ENCODE measurements at places on chromosomes 11 and 22.

GRCh38 chr11:69374110-69374945 lies 80.4 kb downstream of the MYEOV start:
- DNase-seq: peak; percentile 80

DNA sequence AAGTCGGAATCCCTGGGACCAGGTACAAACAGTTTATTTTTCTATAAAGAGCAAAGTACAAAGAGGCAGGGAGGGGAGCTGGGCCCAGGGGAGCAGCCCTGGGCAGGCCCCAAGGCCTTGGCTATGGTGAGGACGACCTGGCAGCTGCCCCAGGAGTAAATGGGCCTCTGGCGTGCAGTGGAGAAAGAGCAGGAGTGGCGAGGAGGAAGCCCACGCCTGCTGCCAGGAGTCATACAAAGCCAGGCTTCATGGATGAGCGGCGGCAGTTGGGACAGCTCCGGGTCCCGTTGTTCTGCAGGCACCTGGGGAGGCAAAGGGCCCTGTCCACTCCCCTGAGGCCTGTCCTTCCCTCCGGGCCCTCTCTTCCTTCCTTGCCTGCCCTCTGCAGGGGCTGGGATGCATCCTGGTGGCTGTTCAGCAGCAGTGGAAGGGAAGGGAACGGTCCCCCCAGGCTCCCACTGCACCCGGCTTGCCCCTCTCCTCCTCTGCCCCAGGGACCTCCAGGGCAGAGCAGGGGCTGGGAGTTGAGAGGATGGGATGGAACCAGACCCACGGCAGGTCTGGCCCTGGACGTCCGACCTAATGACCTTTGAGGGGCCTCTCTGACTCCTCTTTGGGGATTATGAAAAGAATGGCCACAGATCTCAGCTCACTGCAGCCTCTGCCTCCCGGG lies 11.1 kb downstream of the RAPSN start:
- DNase-seq: peak; percentile 46

GRCh38 chr22:37176464-37177061 lies 11.5 kb downstream of the C1QTNF6 start:
- no peak for DNase-seq

GRCh38 chr22:30856741-30857502 lies 111.7 kb downstream of the MORC2 start:
- DNase-seq: no peak

GRCh38 chr11:70703141-70704064 lies 305.1 kb downstream of the CTTN start:
- no peak for DNase-seq

DNA sequence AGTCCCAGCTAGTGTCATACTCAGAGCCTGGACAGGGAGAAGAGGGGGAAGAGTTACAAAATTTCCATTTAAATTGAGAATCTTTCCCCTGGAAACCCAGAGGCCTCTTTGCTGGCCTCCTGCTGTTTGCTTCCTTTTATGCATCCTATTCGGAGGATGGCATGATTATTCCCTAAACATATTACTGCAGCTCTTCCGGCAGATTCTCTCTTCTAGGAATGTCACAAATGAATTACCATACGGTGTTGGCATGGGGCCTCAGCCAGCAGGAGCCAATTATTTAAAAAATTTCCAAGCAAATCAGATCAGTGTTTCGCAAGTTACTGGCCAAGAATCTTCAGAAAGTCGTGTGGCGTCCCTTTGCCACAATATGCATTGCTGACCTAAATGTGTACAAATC lies 326.7 kb upstream of the NCAM1 start:
- no peak for DNase-seq

- no peak for DNase-seq
Observed at GRCh38 chr11:24514219-24514594, 17.4 kb downstream of the LUZP2 start.

DNA sequence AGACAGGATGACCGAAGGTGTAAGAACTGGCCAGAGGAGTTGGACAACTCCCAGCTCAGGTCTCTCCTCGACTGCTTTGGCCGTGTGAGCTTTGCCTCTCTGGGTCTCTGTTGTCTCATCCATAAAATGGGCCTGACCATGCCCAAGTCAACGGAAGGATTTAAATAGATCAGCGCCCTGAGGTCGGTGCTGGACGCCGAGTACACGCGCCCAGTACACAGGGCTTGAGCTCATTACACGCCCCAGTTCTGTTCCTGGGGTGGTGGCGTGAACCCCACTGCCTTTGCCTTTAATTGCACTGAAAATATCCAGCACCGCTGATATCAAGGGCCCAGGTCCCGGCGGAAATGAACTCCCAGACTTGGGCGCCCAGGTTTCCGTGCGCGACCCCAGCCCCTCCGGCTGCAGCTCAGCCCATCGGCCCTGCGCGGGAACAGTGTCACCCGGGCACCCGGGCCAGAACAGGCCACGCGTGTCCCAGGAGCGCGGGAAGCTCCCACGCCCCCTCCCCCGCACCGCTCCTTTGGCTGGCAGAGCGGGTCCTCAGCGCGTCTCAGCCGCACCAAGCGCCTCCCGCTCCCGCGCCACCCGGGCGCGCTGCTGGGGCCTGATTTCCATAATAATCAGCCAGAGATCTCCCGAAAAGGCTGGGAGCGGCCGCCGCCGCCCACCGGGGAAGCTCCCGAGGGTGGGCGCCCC lies 42.2 kb downstream of the CYTH4 start:
- DNase-seq: peak; percentile 71

- no peak for DNase-seq
Observed at GRCh38 chr11:34449013-34449412, 10.3 kb downstream of the CAT start.

DNA sequence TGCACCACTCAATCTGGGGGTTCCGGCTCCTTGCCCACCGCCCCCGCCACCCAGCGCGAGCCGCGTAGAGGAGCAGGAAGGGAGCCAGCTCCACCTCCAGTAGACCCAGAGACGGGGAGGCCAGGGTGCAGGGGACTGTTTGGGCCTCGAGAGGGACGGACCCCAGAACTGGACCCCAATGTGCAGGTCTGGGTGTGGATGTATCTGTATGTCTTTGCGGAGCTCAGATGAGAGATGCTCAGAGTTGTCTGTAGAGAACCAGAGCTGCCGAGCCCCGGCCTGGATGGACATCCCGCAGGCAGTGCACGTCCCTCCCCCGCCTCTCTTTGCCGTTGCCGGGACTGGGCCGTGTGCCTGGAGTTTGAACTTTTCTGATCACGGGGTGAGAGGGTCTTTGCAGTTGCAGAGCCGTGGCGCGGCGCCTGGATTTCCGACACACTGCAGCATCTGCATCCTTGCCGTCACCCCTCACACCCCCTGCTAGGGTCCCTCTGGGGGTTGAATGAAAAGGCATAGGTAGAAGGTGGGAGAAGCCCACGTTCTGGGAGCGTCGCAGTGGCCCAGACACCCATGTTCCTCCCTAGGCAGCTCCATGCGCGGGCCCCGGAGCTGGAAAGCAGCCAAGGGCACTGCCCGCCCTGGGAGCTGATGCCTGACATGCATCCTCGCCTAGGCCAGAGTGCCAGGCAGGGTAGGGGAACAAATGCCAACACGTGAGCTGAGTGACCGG lies 105.2 kb downstream of the KCNQ1 start:
- DNase-seq: no peak

- DNase-seq: no peak
Observed at GRCh38 chr11:70663815-70664214, 265.5 kb downstream of the CTTN start.

All from small intestine (tissue), 16 donors.